ENCODE measurements at places on chromosomes 2 and 18.

GRCh38 chr2:196365145-196365544 is 193.8 kb upstream of the STK17B start:
- no peak for DNase-seq

DNA sequence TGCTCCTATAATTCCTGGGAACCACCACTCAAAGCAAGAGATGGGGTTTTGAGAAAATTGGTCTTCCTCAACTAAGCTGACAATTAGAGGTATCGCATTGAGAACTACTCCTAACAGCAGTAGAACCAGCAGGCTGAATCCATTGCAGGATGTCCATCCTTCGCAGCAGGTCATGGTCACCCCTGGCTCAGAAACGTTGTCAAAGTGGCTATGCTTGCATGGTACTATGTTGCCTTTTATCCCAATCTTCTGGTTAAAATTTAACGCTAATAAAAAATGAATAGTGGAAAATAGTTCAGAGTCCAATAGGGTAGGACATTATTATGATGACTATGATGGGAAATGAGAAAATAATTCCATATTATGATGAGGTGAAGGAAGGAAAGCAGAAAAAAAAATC is at the start of gene TM4SF20:
Gene TM4SF20, minus strand, starts transcription at position 212 of the 400 bp plus-strand sequence. Its CDS starts 38 bp downstream, at position 174.
- no peak for DNase-seq

- no peak for DNase-seq
Observed at GRCh38 chr2:49146401-49146800, 7.9 kb downstream of the FSHR start.

GRCh38 chr2:64594226-64594989 is 59.3 kb downstream of the SERTAD2 start:
- DNase-seq: no peak

DNA sequence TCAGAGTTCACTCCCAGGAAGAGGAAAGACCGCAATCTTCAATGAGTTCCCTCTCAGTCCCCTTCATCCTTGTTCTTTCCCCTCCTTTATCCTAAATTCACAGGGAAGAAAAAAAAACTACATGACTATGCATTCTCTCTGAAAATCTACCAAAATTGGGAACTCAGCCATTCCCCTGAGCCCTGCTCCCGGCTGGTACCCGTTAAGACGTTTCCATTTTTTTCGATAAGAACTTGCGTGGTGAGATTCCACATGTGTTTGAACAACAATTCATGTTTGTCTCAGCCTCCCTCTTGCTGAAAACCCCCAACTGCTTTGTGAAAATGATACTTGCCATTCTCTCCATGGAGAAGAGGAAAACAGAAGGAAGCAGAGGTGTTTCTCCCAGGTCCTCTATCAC is 318.7 kb upstream of the ID2 start:
- no peak for DNase-seq

GRCh38 chr2:187397886-187398285 is 50.2 kb downstream of the CALCRL start:
- DNase-seq: no peak

DNA sequence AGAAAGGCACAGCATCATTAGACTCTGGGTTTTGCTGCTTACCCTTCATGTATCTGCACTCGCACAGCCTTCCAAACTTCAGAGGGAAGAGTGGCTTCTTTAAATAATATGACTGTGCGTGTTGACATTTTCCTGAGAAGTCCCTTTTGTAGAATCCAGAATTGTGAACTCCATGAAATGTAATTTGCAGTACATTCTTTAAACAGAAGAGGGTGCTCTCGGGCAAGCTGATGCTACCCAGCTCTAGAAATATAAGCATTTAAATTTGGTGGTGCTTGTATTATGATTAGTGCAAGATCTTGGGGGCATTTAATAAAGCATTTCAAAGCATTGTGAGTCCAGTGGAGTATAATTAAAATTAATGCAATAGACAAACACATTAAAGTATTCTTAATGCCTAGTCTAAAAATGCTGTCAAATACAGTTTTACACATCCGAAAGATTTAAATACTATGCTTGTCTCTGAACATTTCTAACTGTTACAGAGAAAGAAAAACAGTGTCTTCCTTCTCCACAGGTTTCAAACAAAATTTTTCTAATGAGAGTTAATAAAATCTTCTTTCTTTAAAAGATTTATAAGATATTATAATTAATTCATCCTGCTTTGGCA is 17.3 kb upstream of the GTF2A1L start:
- DNase-seq: peak; percentile 18

DNA sequence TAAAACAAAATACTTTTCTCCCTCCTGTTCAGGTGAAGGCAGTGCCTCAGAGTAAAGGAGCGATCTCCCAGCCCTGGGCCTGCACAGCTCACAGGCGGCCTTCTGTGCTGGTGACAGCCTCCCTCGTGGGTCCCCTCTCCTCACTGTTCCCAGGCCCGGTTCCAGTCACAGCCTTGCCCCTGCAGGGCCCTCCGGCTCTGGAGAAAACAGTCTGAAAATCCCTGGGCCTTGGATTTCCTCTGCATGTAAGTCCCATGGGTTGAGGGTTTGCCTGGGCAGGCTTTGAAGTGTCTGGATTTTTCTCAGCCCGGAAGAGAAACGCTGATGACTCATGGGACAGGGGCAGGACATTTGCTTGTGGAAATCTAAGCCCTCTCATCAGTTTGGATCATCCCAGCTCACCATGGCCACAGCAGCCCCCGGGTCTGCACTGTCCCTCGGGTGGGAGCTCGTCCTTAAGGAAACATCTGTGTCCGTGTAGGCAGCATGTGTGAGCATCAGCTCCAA is 186.1 kb upstream of the RAB12 start:
- no peak for DNase-seq

All from NCI-H1694 treated with DMSO at 0.1 percent for 48 hours (cell line).